ENCODE measurements at places on chromosomes 13 and 19.

DNA sequence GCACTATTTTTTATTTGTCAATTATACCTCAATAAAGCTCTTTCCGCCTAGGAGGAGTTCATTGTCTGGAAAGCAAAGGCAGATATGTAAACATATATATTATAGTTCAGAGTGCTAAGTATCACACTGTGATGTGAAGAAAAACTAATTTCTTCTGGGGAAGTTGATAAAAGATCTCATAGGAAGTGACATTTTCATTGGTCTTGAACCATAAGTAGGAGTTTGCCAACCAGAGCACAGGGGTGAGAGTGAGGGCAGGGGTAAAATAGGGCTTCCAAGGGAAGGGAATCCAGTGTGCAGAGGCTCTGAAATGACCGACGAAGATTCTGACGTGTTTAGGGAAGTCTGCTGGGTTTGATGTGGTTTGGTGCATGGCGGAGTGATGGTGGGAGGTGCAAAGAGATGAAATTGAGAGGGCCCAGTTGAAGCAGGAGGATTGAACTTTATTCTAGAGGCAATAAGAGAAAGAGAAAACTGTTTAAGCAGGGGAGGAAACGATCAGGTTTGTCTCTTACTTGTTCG is 780 bp upstream of the GTF2F2 start:
- peaks cover 1% of the 10 kb centered on the region for H3K27me3 ChIP-seq
- no peak overlapping the region for H3K4me3 ChIP-seq

DNA sequence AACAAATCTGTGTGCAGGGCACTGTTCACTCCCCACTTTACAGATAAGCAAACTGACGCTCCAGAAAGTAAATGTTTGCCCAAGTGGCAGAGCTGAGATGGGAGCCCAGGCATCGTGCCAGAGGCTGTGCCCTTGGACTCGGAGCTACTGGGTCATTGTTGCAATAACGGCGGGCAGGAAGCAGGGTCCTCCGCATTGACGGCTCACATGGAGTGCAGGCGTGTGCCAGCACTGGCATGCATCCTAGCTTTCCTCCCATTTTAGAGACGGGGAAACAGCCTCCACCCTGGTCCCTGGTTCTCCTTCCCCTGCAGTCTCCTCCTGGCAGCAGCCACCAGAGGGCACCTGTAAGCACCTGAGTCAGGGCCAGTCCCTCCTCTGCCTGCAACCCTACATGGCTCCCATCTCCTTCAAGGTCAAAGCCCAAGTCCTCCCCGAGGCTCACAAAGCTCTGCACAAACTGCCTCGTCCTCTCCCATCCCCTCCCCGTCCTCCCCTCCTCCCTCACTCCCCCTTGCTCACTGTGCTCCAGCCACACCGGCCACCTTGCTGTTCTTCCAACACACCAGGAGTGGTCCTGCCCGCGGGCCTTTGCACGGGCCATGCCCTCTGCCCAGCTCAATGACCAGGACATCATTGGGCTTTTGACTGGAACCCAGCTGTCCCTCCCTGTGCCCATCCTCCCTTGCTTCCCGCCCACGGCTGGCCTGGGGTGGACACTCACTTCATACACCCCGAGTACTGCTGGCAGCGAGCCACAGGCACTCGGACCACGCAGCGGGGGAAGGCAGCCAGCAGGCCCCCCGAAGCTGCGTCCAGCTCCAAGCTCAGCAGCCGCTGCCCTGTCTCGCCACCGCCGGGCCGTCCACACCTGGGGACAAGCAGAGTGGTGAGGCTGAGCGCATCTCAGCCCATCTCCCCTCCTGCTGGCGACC is 7.7 kb upstream of the LRG1 start:
- H3K27me3 ChIP-seq, result peaks cover 14% of the 10 kb centered on the region
- no peaks in the 10 kb centered on the region for H3K4me1 ChIP-seq
- H3K4me3 ChIP-seq, result no peak overlapping the region
- DNase-seq, result no peak
- peaks cover 4% of the 10 kb centered on the region for H3K36me3 ChIP-seq
- H3K27ac ChIP-seq, result peak overlapping the region; percentile 3

DNA sequence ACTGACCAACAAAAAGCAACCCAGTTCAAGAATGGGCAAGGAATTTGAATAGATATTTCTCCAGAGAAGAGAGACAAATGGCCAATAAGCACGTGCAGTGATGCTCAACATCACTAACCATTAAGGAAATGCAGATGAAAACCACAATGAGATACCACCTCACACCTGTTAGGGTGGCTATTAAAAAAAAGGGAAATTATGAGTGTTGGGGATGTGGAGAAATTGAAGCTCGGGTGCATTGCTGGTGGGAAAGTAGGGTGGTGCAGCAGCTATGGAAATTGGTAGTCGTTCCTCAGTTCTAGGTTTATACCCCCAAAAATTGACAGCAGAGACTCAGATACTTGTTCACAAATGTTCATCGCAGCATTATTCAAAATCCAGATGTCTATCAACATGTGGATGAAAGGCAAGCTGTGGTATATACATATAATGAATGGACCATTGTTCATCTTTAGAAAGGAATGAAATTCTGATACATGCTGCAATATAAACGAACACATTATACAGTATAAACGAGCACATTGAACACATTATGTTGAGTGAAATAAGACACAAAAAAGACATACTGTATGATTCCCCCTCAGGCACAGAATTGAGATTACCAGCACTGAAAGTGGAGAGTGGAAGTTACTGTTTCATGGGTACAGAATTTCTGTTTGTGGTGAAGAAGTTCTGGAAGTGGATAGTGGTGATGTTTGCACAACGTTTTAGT is 927 bp downstream of the CHAMP1 start:
- H3K36me3 ChIP-seq, result no peaks in the 10 kb centered on the region
- H3K27ac ChIP-seq, result peak overlapping the region; percentile 87
- DNase-seq, result no peak
- H3K4me1 ChIP-seq, result peaks cover 22% of the 10 kb centered on the region

- H3K4me1 ChIP-seq, result peaks cover 45% of the 10 kb centered on the region
- H3K27me3 ChIP-seq, result peaks cover 12% of the 10 kb centered on the region
- no peak for DNase-seq
- H3K4me3 ChIP-seq, result no peak overlapping the region
These were observed 15.7 kb downstream of the RANBP3 start for GRCh38 chr19:5961969-5962945.

GRCh38 chr13:49225223-49226042 is 5.3 kb downstream of the MLNR start:
- no peak for DNase-seq
- peaks cover 5% of the 10 kb centered on the region for H3K36me3 ChIP-seq
- no peak overlapping the region for H3K27ac ChIP-seq

DNA sequence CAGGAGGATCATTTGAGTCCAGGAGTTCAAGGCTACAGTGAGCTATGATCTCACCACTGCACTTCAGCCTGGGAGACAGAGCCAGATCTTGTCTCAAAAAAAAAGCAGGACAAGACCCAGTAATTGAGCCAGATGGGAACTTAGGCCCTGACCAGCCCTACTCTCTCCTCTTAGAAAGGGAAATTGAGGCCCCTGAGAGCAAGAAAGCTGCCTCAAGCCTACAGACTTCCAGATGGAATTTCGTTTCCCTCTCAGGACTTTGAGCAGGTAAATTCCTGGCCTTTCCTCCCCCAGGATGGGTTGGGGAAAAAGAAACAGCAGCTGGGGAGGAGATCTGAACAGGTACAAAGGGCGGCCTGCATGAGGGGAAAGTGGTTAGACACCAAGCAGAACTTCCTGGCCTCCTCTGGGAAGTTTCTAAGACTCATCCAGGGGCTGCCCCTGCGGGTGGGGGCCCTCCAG is 3.6 kb upstream of the BCL3 start:
- no peak for DNase-seq
- no peak overlapping the region for H3K4me3 ChIP-seq
- peaks cover 2% of the 10 kb centered on the region for H3K4me1 ChIP-seq
- peaks cover 19% of the 10 kb centered on the region for H3K27me3 ChIP-seq
- H3K36me3 ChIP-seq, result no peaks in the 10 kb centered on the region

DNA sequence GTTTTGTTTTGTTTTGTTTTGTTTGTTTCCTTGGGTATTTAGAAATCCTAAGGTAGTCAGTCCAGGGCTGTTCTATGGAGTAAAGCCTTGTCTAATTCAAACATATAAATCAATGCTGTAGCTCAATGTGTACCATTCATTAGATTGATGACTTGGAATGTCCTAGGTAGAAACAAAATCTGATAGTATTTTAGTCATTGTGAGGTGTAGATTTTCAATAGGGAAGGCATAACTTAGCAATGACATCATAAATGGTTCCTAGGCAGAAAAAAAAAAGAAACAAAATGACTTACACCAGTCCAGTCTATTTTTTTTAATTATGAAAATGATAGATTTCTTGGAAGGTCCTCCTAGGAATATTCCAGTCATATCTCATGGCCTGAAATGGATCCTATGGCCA is 189.9 kb downstream of the SPRY2 start:
- H3K4me1 ChIP-seq, result no peaks in the 10 kb centered on the region
- no peak overlapping the region for H3K27ac ChIP-seq
- H3K27me3 ChIP-seq, result no peaks in the 10 kb centered on the region
- H3K4me3 ChIP-seq, result no peak overlapping the region

- H3K4me1 ChIP-seq, result no peaks in the 10 kb centered on the region
- H3K27me3 ChIP-seq, result no peaks in the 10 kb centered on the region
- H3K4me3 ChIP-seq, result no peak overlapping the region
- H3K36me3 ChIP-seq, result no peaks in the 10 kb centered on the region
- no peak overlapping the region for H3K27ac ChIP-seq
These were observed 1011.0 kb upstream of the MIR17HG start for GRCh38 chr13:90336507-90336906.

- no peak for DNase-seq
- no peaks in the 10 kb centered on the region for H3K27me3 ChIP-seq
- H3K4me1 ChIP-seq, result peaks cover 5% of the 10 kb centered on the region
- H3K36me3 ChIP-seq, result no peaks in the 10 kb centered on the region
- no peak overlapping the region for H3K4me3 ChIP-seq
- no peak overlapping the region for H3K27ac ChIP-seq
These were observed 45.1 kb downstream of the MIPEP start for GRCh38 chr13:23844132-23844531.

DNA sequence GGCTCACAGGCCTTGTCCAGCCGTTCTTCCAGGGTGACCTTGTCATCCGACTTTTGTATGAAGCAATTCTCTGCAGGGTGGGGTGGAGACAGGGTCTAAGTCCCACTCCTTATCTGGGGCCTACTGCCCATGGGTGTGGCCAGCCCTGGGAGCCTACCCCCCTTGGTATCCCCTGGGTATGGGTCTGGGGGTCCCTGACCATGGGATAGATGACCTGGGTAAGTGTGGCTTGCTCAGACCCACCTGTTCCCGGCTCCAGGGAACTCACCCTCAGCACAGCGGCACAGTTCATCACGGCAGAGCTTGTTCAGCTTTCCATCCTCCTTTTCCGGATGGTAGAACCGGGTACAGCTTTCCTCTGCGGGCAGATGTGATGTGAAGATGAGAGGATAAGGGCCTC is 9.2 kb upstream of the TNFSF14 start:
- H3K36me3 ChIP-seq, result peaks cover 1% of the 10 kb centered on the region
- peaks cover 6% of the 10 kb centered on the region for H3K27me3 ChIP-seq
- H3K4me3 ChIP-seq, result no peak overlapping the region
- H3K27ac ChIP-seq, result no peak overlapping the region
- no peaks in the 10 kb centered on the region for H3K4me1 ChIP-seq

- peaks cover 43% of the 10 kb centered on the region for H3K4me1 ChIP-seq
- peaks cover 10% of the 10 kb centered on the region for H3K27me3 ChIP-seq
- H3K27ac ChIP-seq, result peak overlapping the region; percentile 95
- no peak for DNase-seq
These were observed 350.5 kb downstream of the DACH1 start for GRCh38 chr13:71516521-71516920.

DNA sequence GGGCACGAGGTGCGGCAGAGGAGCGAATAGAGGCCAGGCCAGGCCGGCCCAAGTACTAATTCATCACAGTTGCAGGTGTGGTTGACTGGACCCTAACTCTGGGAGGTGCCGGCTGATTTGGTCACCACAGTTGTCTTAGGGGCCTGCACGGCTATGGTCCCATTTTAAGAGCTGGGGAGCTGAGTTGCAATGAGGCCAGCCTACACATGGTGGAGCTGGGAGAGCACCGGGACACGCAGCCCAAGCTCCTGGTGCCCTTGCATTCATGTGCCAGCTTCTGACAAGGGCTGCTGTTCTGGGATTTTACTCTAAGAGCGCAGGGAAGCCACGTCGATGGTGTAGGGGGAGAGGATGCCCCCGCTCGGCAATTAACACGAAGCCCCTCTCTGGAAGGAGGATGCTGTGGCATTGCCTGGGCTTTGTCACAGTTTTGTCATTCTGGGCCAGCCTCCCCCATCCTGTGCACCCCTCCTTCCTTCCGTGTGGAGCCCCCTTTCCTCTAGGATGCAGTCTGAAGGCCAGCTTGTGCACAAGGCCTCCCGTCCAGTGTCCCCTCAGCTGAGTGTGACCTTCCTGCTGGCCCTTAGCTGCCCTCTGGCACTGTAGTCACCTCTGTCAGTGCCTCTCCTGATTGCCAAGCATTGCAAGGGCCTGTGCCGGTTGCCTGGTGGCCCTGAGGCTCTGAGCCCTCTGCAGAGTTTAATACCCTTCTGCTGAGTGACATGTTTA is 109.4 kb upstream of the C1QTNF9B start:
- no peak overlapping the region for H3K4me3 ChIP-seq
- peaks cover 8% of the 10 kb centered on the region for H3K36me3 ChIP-seq
- H3K27me3 ChIP-seq, result peaks cover 2% of the 10 kb centered on the region
- no peak for DNase-seq

DNA sequence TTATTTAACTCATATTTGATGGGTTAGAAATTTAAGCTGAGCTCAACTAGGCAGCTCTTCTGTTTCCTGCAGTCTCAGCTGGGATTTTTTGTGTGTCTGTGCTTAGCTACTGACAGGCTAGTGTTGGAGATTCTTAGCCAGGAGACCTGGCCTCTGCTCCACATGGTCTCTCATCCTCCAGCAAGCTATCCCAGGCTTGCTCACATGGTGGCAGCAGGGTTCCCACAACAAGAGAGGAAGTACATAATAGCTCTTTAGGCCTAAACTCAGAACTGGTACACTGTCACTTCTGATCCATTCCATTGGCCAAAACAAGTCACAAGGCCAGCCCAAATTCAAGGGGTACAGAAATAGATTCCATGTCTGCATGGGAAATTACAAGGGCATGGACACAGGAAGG is 406.2 kb downstream of the SUCLA2 start:
- no peaks in the 10 kb centered on the region for H3K27me3 ChIP-seq
- H3K36me3 ChIP-seq, result peaks cover 9% of the 10 kb centered on the region
- H3K4me3 ChIP-seq, result no peak overlapping the region
- H3K4me1 ChIP-seq, result no peaks in the 10 kb centered on the region
- DNase-seq, result no peak

DNA sequence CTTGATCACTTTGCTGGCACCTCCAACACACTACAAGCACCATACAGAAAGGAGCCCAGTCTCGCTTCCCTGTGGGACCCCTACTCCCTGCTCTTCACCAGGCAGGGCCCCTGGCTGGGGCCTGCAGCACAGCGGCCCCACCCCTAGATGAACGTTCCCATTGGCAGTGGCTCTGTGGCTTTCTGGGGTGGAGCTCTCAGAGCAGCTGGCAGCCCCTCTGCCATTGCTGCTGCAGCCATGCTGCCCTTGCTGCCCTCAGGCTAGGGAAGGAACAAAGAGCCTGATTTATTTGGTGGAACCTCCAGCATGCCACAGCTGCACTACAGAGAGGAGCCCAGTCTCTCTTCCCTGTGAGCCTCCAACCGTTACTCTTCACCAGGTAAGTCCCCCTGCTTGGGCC is 5.8 kb downstream of the SIGLEC6 start:
- no peaks in the 10 kb centered on the region for H3K27me3 ChIP-seq
- no peaks in the 10 kb centered on the region for H3K36me3 ChIP-seq

- H3K27me3 ChIP-seq, result peaks cover 8% of the 10 kb centered on the region
- peak overlapping the region; percentile 67 for H3K27ac ChIP-seq
- peak overlapping the region; percentile 4 for H3K4me3 ChIP-seq
- peak; percentile 88 for DNase-seq
These were observed 3.7 kb downstream of the KASH5 start for GRCh38 chr19:49391581-49392399.

GRCh38 chr19:39078436-39079200 is 5.5 kb upstream of the ACP7 start:
- no peak for DNase-seq
- H3K27me3 ChIP-seq, result peaks cover 12% of the 10 kb centered on the region
- no peaks in the 10 kb centered on the region for H3K36me3 ChIP-seq
- no peaks in the 10 kb centered on the region for H3K4me1 ChIP-seq
- no peak overlapping the region for H3K4me3 ChIP-seq
- H3K27ac ChIP-seq, result no peak overlapping the region

Data from glutamatergic neuron (in vitro differentiated cells).